ENCODE measurements at places on chromosomes 1 and 21. TPM values are rescaled to one million over a fixed set of nuclear protein-coding genes. Genes with fewer than 3 reads are reported as not detected.

GRCh38 chr1:29243023-29243870 is 6.9 kb downstream of the PTPRU start:
- no peak for DNase-seq

GRCh38 chr21:25881524-25882376 is 147.0 kb downstream of the GABPA start:
- DNase-seq: peak; percentile 66

GRCh38 chr1:172882791-172883386 is 167.9 kb downstream of the TNFSF18 start:
- DNase-seq: no peak

DNA sequence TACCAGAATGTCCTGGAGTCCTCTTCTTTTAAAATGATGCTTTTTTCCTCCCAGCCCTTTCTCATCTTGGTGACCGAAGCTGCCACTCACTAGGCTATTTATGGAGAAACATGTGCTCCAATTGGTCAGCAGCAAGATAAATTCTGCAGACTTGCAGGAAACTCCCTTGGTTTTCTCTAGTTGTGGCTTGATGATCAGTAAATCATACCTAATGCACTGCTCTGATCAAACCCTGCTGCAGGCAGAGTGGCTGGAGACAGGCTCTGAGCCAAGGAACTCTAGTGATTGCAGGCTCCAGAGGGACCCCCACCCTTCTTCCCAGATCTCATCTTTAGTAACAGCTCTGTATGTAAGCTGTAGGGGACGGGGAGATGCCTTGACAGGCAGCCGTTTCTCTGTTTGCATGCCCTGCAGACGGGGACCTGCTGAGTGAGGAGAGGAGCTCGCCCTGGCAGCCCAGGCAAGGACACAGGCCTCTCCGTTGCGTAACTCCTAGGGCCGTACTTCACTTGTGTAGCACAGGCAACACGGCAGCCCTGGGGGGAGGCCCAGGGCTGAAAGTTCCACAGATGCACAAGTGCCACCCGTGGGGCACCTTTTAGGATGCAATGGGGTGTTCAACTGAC is 14.5 kb downstream of the SLC6A17 start:
- no peak for DNase-seq

DNA sequence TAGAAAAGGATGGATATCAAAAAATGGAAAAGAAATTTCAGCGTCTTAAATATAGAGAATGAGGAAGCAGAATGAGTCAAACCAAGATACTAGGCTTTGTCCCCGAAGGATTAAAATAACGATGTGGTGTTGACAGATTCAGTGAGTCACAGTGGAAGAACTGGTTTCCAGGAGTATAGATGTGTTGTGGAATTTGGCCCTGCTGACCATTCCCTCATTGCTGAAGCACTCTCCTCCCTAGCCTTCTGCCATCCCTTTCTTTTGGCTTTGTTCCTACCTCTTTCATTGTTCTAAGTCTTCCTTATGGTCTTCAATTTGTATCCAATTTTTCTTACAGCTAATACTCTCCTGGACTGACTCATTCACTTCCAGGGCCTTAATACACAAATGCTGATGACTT is 23.1 kb upstream of the USP25 start:
- DNase-seq: peak; percentile 35

DNA sequence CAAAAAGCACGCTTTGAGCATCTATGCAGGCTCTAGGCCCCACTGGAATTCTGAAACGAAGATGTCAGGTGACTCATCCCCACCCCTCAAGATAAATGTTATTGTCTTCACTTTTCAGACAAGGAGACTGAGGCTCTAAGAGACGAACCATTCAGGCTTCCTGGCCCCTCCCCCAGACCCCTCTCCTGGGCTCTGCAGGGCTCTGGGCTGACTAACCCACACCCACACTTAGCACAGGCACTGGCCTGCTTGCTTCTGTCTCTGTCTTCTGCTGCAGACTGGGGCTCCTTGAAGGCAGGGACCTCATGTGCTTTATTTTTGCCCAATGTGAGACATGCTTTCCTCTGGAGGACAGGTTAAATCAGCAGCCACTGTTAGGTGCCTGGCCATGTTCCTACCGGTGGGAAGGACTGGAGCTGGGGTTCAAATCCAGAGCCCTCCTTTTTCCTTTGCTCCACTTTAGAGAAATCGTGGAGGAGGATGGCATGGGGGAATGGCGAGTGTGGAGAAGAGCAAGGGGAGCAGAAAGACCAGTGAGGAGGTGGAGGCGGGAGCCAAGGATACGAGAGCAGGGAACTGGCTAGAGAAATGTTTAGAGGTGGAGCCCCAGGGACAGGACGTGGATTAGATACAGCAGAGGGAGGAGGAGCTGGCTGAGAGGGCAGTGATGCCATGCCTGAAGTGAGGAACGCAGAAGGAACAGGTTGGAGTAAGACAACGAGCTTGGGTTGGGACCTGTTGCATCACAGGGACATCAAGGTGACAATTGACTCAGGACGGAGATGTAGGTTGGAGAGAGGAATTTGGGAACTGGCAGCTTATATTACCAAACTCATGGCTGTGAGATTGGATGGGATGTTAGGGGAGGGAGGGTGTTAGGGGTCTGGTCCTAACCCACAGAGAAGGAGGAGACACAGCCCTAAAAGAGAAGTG is 1.7 kb downstream of the TMEM125 start:
- DNase-seq: no peak

- DNase-seq: peak; percentile 84
These were observed 296.6 kb downstream of the PTPRC start for GRCh38 chr1:198935306-198935921.

- no peak for DNase-seq
These were observed 170.7 kb upstream of the GALNT2 start for GRCh38 chr1:229896306-229896705.

GRCh38 chr1:229137271-229137670 is 133.6 kb upstream of the RAB4A start:
- DNase-seq: no peak

DNA sequence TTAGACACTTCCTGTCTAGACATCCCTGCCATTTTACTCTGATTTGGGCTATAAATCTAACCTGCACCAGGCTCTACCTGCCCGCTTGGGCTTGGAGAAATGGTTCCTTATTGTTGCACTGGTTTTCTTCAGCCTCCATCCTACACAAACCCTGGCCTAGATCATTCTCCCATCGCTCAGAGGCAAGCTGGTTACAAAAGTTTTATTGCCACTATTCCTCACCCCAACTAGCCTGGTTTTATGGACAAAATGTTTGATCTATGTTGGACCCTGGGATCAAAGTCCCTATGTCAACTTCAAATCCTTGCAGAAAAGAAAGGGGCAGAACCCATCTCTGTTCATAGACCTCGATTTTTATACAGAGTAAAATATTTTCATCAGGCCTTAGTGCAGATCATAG is 31.5 kb upstream of the MTF2 start:
- DNase-seq: no peak

DNA sequence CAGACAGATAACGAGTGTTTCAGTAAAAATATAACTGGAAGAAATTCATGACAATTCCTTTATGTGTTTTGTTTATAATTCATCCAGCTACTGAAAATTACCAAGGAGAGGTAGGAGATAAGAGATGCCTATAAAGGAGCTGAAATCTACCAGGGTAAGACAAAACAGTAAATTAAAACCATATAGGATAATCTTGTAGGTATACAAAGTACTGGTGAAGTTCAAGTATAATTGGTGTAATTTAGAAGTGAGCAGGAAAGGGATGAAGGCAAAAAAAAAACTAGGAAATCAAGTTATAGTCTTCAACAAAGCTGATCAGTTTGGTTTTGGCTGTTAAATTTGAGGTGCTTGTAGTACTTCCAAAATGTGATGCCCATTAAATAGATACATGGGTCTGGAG is 1.2 kb upstream of the WARS2 start:
- DNase-seq: no peak

DNA sequence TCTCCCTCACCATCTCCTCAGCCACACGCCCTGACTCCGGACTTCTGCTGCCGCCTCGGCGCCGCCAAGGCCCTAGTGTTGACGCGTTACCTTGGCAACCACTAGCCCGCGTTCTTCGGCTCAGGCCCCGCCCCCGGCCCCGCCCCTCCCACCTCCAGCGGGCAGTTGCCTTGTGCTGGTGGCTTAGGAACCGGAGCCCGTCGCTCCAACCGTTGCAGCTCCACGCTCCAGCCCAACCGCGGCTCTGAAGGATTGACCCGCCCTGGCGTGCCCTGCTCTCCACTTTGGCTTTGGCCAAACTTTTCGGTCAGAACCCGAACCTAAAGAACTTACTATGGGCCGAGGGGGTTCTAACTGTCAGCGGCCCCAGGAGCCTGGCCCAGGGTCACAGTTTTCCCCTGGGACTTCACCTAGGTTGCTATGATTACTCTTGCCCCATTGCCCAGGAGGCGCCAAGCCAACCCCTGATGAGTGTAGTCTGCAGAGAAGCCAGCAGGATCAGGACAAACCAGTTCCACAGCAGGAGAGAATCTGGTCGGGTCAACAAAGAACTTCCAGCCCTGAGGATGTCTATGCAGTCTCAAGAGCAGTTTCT is at the start of gene CFAP45:
TSS of gene CFAP45 (minus strand) at position 80 of the 595 bp plus-strand sequence. CDS start at position 13, 67 bp downstream.
- DNase-seq: peak; percentile 94

- no peak for DNase-seq
These were observed 145.4 kb downstream of the PLXNA2 start for GRCh38 chr1:208098773-208099172.

GRCh38 chr1:170668209-170669106 is 4.5 kb downstream of the PRRX1 start:
- DNase-seq: no peak

GRCh38 chr1:85934516-85934915 is 222.1 kb downstream of the COL24A1 start:
- DNase-seq: no peak

DNA sequence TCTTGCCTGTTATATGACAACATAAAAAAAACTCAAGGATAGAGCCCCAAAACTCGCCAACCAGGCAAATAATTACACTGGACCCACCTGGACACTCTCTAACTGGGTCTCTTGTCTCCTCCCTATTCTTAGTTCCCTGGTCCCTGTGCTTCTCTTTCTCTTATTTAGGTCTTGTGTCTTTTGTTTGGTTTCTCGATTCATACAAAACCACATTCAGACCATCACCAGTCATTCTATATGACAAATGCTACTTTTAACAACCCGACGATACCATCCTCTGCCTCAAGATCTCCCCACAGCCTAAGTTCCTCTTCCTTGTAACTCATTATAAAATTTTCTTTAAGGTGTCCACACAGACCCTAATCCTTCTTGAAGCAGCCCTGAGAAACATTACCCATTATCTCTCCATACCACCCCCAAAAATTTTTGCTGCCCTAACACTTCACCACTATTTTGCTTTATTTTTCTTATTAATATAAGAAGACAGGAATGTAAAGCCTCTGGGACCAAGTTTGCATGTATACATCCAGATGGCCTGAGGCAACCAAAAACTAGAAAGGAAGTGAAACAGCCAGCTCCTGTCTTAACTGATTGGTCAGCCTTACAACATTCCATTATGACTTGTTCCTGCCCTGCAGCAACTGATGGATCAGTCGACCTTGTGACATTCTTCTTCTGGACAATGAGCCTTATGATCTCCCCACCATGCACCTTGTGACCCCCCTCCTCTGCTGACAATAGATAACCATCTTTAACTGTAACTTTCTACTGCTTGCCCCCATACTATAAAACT is 638.2 kb downstream of the AMY1C start:
- no peak for DNase-seq

DNA sequence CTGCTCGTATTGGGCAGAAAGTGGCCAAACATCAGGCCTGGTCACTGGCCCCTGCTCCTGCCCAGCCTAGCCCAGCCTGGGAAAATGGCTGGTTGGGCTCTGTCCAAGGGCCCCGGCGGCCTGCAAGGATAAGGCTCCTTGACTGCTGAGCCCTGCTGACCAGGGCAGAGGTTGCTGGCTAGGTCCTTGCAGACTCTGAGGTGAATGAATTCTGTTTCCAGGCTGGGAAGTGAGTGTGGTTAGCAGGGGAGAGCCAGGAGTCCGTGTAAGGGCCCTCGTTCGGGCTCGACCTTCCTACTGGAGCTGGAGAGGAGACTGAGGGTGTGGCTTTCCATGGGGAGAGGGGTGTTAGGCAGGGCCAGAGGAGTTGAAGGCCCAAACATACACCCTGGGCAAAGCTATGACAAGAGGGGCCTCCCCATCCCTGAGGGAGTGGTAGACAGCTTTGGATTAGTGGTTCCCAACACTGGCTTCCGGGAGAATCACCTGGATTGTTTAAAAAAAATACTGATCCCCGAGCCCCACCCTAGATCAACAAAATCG is 20.6 kb downstream of the CSF1 start:
- DNase-seq: peak; percentile 86

DNA sequence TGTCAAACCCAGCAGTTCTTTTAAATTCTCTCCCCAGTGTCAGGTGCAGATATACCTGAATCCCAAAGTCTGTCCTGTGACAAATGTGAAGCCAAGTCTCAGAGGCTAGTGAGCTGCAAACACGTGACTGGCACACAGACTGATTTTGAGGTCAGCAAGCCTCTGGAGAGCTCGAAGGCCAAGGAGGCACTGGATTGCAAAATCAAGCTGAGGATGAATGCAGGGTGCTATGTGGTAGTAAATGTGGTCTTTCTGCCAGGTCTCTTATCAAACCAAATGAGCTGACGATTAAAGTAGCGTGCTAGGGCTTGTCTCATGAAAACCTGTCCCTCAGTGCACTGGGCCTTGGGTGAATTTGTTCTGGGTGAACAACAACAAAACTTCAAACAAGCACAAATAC is 20.6 kb downstream of the GPR3 start:
- no peak for DNase-seq

- no peak for DNase-seq
These were observed 50.2 kb downstream of the KCNN3 start for GRCh38 chr1:154819628-154820590.

DNA sequence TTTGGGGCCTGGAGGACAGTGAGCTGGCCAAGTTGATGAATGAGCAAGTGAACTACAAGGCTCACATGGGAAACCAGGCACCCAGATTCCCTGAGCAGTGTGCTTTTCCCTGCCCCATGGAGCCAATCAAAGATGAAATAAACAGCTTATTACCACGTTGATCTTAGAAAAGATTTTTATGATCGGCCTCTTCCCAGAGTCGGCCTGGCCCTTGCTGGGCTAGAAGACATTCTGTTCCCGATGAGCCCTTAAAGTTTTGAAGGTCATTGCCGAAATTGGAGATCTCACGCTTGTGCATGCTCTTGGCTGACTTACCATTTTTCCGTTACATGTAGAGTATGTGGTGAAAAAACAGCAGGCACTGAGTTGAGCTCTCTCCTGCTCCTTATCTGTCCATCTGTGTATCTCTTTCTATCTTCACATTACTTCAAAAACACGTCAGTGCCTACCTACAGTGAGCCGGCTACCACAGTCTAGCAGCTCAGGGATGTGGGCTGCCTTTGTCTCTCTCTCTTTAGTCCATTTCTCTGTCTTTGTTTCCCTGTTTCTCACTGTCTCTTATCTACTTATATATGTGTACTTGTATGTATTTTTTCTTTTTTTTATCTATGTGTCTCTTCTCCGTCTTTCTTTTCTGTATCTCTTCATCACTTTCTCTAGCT is 248.8 kb upstream of the USP24 start:
- no peak for DNase-seq

The ARTN gene
- total RNA-seq: 12.5 TPM

The LCE2C gene
- total RNA-seq: not detected

The OPRD1 gene
- total RNA-seq: not detected

The LCA5L gene
- 0.78 TPM for total RNA-seq

The HLCS gene
- 27.2 TPM for total RNA-seq

The SPRR5 gene
- total RNA-seq: not detected

The NHLH2 gene
- total RNA-seq: not detected

The LAX1 gene
- under 0.01 TPM for total RNA-seq

The SLAMF9 gene
- total RNA-seq: not detected

The AMY2B gene
- total RNA-seq: 1,483 TPM

Data from body of pancreas (tissue), 4 donors.